ENCODE measurements at places on chromosomes 3 and 15. TPM values are rescaled to one million over a fixed set of nuclear protein-coding genes. Genes with fewer than 3 reads are reported as not detected.

DNA sequence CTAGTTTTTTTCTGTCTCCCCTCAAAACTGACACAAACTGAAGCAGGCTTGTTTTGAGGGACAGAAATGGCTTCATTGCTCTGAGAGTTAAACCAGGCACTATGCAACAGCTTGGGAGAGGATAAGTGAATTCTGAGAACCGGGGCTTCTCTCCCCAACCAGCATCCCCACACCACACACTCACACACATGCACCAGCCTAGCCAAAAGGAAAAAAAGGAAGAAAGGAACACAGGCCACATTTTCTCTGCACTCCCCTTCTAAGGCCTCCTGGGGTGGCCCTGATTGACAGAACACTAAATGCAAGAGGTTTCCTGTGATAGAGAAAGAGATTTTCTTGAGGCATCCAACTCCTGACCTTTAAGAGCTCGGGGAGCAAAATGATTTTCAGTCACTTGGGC, 177.5 kb downstream of the TLE3 start:
- H3K27me3 ChIP-seq: peaks cover 16% of the 10 kb centered on the region
- H3K4me3 ChIP-seq: peak overlapping the region; percentile 13
- DNase-seq: no peak
- H3K36me3 ChIP-seq: peaks cover 10% of the 10 kb centered on the region

GRCh38 chr3:184887574-184887973, 75.6 kb downstream of the VPS8 start:
- no peak for DNase-seq
- H3K27me3 ChIP-seq: no peaks in the 10 kb centered on the region
- no peak overlapping the region for H3K27ac ChIP-seq
- no peak overlapping the region for H3K4me3 ChIP-seq
- peaks cover 5% of the 10 kb centered on the region for H3K4me1 ChIP-seq

GRCh38 chr3:188415196-188415595, 261.2 kb downstream of the LPP start:
- no peak overlapping the region for H3K27ac ChIP-seq
- no peak overlapping the region for H3K4me3 ChIP-seq
- no peaks in the 10 kb centered on the region for H3K27me3 ChIP-seq
- peaks cover 6% of the 10 kb centered on the region for H3K4me1 ChIP-seq
- no peak for DNase-seq
- H3K36me3 ChIP-seq: peaks cover 7% of the 10 kb centered on the region

DNA sequence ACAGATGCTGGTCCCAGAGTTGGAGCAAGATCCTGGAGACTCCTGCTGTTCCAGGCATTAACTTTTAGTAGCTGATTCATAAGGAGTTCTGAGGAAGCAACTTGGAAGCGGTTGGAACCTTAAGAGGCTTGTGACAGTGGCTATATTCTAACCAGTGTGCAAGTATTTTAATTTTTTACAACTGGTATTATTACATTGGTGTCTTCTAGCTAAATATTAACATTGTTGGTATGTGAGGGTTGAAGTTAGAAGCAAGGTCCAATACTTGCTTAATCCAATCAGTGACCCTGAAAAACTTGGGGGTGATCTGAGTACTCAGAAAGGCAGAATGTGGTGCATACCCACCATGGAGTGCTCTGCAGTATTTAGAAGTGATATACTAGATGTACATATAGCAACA, 1.5 kb upstream of the OR4F15 start:
- no peaks in the 10 kb centered on the region for H3K36me3 ChIP-seq
- peaks cover 3% of the 10 kb centered on the region for H3K4me1 ChIP-seq
- peaks cover 68% of the 10 kb centered on the region for H3K27me3 ChIP-seq
- H3K27ac ChIP-seq: no peak overlapping the region

PEX5L gene
- total RNA-seq: 0.96 TPM

DNA sequence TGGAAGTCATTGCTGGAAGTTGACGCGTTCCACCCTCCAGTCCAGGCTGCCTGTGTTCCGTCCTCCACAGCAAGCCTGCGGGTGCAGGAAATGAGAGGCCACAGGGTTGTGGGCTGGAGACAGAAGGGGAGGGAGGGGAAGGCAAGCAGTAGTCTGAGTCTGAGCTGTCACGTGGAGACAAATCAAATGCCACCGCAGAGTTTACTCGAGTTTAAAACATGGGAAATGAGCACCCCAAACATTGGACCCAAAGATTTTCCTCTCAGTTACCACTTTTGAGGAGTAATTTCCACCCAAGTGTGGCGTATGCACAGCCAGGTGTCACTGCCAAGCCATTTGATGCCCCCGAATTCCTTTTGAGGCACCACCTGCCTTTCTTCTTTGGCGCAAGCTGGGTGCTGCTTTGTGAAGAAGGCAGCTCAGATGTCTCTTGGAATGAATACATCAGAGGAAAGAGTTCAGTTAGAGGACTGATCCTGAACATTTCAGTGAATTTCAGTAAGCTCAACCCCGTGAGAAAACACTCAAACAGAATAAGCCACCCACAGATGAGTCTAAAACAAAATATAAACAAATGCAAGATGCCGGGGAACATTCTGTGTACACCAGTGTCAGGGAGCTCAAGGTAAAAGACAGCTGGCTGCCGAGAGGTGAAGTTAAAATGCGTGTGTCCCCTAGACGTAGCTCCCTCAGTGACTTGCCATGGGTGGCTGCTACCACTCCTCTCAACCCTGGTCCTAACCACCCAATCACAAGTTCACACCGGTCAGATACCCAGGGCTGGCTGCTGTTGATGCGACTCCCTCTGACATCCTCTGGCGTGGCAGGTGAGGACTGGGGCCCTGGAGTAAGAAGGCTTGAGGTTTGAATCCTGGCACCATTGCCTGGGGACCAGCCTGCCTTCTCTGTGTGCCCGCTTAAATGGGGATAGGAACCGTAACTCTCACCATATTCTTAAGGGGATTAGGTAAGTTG, 203.8 kb downstream of the UACA start:
- H3K27ac ChIP-seq: peak overlapping the region; percentile 6
- H3K36me3 ChIP-seq: no peaks in the 10 kb centered on the region
- H3K4me1 ChIP-seq: no peaks in the 10 kb centered on the region
- no peak overlapping the region for H3K4me3 ChIP-seq
- H3K27me3 ChIP-seq: no peaks in the 10 kb centered on the region

Data from neural crest cell (in vitro differentiated cells).